ENCODE measurements at places on chromosomes 12 and 14.

DNA sequence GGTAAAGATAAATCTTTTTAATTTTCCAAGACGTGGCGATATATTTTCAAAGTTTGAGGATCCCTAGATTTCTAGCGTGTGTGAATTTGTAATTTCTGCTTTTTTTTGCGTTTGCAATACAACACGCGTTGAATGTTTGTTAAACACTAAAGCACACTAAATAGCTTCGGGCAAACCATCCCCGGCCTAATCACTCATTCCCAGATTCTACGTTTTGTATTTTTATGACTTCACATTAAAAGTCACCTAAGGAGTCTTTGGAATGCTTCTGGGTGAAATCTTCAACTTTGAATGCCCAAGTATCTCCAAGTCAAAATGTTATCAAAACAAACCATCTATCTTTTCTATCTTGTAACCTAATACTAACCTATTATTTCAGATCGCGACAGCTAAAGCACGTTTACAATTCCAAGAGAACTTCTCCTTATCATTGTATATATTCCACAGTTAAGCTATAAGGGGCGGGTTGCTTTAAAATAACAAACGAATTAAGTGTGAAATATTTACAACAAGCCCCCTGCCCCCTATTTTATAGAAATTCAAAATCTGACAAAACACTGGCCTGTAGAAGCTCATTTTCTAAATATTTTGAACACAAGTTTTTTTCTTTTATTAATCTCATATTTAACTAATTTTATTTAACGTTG is 1.1 kb downstream of the ALX1 start:
- no peak for DNase-seq

GRCh38 chr12:119661882-119662281 is 6.1 kb upstream of the PRKAB1 start:
- DNase-seq: no peak

GRCh38 chr14:100107236-100107635 is 42.0 kb downstream of the EVL start:
- no peak for DNase-seq

DNA sequence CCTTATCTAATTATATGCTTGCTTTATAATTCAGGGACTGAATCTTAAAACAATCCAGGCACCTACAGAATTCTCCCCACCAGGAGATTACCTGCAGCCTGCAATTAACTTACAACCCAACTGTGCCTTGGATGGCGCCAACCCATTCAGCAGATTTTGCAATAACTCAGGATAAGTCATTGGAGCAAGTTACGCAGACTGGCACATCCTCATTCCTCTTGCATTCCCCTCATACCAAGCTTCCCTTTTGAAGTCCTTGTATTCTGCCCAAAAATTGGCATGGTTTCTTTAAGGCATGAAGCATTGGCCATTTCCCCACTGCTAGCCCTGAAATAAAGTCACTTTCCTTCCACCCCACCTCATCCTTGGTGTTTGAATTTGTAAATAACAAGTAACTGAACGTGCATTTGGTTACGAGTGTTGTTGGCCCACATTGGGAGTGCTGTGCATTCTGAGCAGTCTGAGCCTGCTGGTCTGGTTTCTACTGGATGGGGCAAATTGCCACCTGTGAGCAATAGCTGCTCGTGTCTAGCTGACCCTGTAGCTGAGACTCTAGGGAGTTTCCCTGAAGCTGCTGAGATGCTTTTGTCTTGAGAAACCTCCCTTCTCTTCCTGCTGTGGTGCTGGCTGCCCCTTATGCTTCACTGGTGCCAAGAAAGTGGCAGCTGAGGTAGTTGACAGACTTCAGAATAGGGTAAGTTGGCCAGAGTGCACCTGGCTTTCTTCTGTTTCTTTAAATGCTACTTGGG is 99.2 kb upstream of the SCAF11 start:
- DNase-seq: no peak

DNA sequence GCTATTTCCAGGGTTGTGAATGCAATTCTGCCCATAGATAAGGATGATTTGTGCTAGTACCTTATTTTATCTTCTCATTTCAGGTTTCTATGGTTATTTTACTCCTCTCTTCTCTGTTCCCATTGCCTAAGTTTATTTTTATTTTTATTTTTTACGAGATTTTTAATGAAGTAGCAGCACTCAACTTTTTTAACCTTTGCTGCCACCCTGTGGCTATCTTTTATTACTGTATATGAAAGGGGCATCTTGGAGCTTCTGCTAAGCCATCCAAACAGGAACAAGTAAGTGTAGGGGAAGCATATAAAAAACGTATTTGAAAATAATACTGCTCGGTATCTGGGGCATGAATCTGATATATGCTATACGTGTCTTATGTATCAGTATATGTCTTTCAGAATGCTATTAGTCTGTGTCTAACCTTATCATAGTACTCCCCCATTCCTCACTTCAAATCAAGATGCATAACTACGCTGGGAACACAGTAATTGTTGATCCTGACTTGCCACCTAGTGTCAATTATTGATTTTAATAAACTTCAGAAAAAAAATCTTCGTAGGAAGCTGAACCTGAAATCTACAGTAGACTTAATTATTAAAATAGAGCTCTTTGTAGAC is 60.3 kb downstream of the KLRG1 start:
- DNase-seq: no peak

DNA sequence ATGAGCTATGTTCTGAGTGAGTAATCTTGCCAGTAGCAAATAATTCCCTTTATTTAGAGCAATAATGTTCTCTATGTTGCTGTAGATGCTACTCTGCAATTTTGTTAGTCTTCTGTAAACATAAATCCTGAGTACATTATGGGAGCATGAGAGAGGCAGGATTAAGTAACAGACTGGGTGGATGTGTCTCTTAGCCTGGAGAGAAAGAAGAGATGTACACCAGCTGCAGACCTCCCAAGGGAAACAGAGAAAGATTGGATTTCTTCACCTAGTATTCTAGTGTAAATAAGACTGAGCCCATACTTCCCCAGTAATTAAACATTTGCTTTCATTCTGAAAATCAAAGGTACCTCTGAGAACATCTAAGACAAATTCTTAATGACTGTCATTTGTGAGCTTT is 564.0 kb downstream of the TRHDE start:
- no peak for DNase-seq

GRCh38 chr12:31724557-31724956 is 4.3 kb downstream of the AMN1 start:
- no peak for DNase-seq

DNA sequence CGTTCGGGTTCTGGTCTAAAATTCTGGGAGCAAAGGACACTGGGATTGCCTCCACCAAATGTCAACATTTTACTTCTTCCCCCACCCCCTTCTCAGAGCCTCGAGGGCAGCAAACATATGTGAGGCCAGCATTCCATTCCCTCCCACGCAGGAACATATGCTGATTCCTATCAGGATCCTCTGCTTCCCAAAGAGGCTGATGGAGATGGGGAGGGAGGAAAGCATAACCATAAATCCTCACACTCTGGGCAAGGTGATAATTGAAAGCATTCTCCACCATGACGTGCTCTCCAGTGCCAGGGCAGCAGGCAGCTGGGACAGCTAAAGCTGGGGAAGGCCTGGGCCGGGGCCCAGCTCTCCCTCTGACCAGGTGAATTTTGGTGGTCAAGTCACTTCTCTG is 395.0 kb downstream of the ZFP36L1 start:
- no peak for DNase-seq

GRCh38 chr12:91663310-91663709 is 480.7 kb upstream of the DCN start:
- no peak for DNase-seq

All from putamen (tissue), 1 donor.